Activated CD4-positive, alpha-beta T cell treated with anti-CD3 and anti-CD28 coated beads, Interleukin-2, amount 10 ng/mL, durations not matched to agents 24 days and 14 days (primary cell): ENCODE measurements at places on chromosomes 11 and 22.

DNA sequence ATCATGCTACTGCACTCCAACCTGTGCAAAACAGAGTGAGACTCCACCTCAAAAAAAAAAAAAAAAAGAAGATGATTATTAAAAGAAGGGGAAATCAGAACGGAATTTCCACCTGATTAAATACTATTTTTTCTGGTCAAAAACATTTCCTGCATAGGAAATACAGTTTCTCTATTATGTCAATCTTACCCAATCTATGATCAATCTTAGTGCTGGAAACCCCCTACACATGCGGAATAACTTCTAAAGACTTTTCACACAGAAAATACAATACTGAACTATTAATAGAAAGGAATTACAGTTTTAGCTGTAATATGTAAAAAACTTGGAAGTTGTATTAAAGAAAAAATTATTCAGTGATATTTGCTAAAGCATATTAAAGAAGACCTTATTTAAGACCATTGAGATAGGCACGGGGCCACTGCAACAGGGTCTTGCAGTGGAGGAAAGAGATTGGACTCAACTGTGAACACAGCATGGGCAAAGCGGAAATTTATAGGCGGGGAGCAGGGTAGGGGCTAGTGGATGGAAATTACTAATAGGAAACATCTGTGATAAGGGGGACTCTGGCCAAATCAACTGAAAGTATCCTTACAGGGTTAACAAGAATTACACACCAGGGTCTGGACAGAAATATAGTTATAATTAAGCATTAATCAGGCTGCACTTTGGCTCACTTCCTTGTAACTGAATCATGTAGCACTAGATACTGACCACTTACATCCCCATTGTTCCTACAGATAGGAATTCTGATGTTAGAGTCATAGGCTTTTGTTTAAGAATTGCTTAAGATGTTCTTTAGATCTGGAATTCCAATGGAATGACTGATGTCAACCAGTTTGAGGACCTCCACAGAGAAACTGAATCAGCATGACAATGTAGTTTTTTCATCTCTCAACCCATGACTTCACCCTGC lies 411.5 kb upstream of the DDI1 start:
- no peaks in the 10 kb centered on the region for H3K27me3 ChIP-seq
- DNase-seq, result no peak
- no peak overlapping the region for H3K4me3 ChIP-seq
- no peak overlapping the region for H3K27ac ChIP-seq
- H3K36me3 ChIP-seq, result no peaks in the 10 kb centered on the region

DNA sequence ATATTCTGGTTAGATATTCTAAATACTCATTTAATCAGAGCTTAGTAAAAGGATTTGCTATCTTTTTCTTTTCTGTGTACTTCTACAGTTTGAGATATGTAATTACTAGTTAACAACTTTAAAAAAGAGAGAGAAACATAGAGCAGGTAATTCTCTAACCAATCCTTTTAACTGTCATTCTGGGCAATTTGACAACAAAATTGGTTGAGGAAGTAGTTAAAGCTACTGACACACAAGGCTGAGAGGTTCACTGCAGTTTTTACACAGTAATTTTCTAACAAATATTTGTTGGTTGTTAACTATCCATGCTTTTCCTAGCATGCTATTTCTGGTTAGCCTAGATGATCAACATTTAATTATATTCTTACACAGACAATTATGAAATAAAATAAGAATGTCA lies 3.6 kb downstream of the SOX6 start:
- no peaks in the 10 kb centered on the region for H3K4me1 ChIP-seq
- DNase-seq, result no peak
- no peaks in the 10 kb centered on the region for H3K27me3 ChIP-seq
- H3K4me3 ChIP-seq, result no peak overlapping the region
- H3K36me3 ChIP-seq, result no peaks in the 10 kb centered on the region

- peak; percentile 96 for DNase-seq
- peak overlapping the region; percentile 96 for H3K27ac ChIP-seq
- peak overlapping the region; percentile 96 for H3K4me3 ChIP-seq
- H3K36me3 ChIP-seq, result peaks cover 33% of the 10 kb centered on the region
- no peaks in the 10 kb centered on the region for H3K27me3 ChIP-seq
These were observed 6.4 kb downstream of the SNU13 start for GRCh38 chr22:41682033-41682807.

DNA sequence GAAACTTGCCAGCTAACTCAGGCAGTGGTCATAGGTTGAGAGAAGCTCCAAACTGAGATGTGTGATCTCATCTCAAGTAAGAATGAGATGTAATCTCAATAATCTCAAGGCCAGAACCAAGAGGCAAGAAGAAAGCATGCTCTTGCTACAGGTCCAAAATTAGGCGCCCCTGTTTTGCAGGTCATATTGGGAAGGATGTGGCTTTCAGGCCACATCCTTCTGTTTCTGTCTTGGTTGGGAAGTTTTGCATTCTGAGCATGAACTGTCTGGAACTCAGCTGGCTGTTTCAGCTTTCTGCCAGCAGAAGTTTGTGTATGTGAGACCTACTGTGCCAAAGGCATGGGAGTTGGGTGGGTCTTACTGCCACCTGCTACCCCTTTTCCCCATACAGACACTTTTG lies 67.5 kb upstream of the MS4A8 start:
- no peak for DNase-seq
- peaks cover 4% of the 10 kb centered on the region for H3K27me3 ChIP-seq
- no peak overlapping the region for H3K4me3 ChIP-seq
- no peaks in the 10 kb centered on the region for H3K4me1 ChIP-seq
- H3K27ac ChIP-seq, result no peak overlapping the region
- no peaks in the 10 kb centered on the region for H3K36me3 ChIP-seq

DNA sequence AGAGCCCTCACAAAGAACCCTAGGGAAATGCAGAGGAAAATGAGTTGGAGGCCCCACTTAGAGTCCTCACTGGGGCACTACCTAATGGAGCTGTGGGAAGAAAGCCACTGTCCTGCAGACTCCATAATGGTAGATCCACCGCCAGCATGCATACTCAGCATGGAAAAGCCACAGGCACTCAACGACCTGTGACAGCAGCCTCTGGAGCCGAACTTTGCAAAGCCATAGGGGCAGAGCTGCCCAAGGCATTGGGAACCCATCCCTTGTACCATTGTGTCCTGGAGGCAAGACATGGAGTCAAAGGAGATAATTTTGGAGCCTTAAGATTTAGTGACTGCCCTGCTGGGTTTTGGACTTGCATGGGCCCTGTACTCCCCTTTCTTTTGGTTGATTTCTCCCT lies 18.8 kb downstream of the BBOX1 start:
- H3K4me1 ChIP-seq, result no peaks in the 10 kb centered on the region
- no peaks in the 10 kb centered on the region for H3K36me3 ChIP-seq
- H3K27ac ChIP-seq, result no peak overlapping the region
- H3K27me3 ChIP-seq, result no peaks in the 10 kb centered on the region
- no peak for DNase-seq
- H3K4me3 ChIP-seq, result no peak overlapping the region

DNA sequence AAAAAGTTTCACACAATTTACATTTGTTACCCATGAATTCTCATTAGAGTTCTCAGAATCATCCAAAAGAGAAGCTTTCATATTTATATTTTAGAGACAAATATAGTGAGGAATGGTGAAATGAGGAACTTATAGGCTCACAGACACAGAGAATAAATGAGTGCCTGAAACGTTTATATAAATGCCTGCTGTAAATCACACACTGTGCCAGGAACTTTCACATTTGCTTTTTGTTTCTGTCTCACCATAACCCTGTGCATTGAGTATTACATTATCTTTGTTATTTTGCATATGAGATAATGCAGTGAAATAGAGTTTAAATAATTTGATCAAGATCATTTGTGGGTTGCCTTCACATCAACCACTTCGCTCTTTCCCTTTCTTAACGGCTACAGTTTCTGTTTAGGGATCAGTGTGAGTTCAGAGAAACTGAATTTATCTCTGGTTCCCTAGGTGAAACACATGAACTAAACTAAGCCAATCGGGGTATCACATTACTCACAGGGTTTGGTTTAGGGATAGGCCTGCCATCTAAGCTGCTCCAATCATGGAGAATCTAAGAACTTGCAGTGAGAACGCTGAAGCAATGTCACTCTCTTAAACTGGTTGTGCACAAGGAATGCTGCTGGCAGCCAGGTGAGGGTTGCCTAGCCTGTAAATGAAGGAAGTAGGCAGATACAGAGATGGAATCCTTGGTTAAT lies 1339.2 kb upstream of the TENM4 start:
- DNase-seq, result no peak
- no peaks in the 10 kb centered on the region for H3K4me1 ChIP-seq
- H3K27ac ChIP-seq, result no peak overlapping the region

- H3K27me3 ChIP-seq, result peaks cover 5% of the 10 kb centered on the region
- no peaks in the 10 kb centered on the region for H3K36me3 ChIP-seq
- DNase-seq, result no peak
- no peaks in the 10 kb centered on the region for H3K4me1 ChIP-seq
- H3K27ac ChIP-seq, result no peak overlapping the region
These were observed 24.7 kb downstream of the PC start for GRCh38 chr11:66933531-66933930.

DNA sequence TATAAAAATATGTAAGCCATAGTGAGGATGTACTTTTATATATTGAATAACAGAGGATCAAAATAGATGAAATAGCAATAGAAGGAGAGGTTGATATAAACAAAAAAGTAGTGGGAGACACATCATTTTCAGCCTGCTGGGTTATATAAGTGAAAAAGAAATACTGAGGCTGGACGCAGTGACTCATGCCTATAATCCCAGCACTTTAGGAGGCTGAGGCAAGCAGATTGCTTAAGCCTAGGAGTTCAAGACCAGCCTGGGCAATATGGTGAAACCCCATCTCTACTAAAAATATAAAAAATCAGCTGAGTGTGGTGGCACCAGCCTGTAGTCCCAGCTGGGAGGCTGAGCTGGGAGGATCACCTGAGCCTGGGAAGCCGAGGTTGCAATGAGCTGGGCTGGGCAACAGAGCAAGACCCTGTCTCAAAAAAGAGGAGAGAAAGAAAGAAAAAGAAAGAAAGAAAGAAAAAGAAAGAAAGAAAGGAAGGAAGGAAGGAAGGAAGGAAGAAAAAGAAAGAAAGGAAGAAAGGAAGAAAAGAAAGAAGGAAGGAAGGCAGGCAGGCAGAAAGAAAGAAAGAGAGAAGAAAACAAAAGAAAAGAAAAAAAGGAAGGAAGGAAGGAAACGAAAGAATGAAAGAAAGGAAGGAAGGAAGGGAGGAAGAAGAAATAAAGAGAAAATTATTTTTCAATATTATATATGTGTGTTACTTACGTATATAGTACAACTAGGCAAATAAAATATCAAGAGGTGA lies 7.0 kb upstream of the P2RY2 start:
- no peak overlapping the region for H3K4me3 ChIP-seq
- no peaks in the 10 kb centered on the region for H3K36me3 ChIP-seq
- H3K4me1 ChIP-seq, result no peaks in the 10 kb centered on the region
- no peak overlapping the region for H3K27ac ChIP-seq

- H3K27me3 ChIP-seq, result no peaks in the 10 kb centered on the region
- H3K27ac ChIP-seq, result no peak overlapping the region
- no peaks in the 10 kb centered on the region for H3K4me1 ChIP-seq
- no peak for DNase-seq
These were observed 18.8 kb downstream of the SNX19 start for GRCh38 chr11:130897262-130898182.

DNA sequence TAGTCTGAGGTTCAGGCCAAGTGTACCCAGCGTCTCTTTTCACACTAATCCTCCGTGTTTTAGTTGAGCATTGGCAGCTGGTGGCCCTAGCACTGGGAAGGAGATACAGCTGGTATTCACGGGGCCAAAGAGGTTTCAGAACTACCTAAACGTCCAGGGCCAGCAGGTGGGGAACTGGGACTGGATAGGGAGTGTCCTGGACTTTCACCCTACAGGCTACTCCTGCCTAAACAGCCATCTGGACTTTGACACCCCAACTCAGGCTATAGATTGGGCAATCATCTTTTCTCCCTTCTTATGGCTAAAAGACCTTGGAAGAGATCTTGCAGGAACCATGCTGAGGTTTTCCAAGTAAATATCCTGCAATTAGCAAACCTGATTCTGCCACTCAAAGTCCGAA lies 2.8 kb downstream of the SPON1 start:
- H3K36me3 ChIP-seq, result no peaks in the 10 kb centered on the region
- peaks cover 17% of the 10 kb centered on the region for H3K4me1 ChIP-seq
- no peak overlapping the region for H3K27ac ChIP-seq
- H3K27me3 ChIP-seq, result peaks cover 61% of the 10 kb centered on the region

- H3K27ac ChIP-seq, result no peak overlapping the region
- DNase-seq, result no peak
- H3K4me1 ChIP-seq, result no peaks in the 10 kb centered on the region
- no peak overlapping the region for H3K4me3 ChIP-seq
- peaks cover 4% of the 10 kb centered on the region for H3K27me3 ChIP-seq
These were observed 23.3 kb downstream of the ARHGEF17 start for GRCh38 chr11:73331138-73331916.

DNA sequence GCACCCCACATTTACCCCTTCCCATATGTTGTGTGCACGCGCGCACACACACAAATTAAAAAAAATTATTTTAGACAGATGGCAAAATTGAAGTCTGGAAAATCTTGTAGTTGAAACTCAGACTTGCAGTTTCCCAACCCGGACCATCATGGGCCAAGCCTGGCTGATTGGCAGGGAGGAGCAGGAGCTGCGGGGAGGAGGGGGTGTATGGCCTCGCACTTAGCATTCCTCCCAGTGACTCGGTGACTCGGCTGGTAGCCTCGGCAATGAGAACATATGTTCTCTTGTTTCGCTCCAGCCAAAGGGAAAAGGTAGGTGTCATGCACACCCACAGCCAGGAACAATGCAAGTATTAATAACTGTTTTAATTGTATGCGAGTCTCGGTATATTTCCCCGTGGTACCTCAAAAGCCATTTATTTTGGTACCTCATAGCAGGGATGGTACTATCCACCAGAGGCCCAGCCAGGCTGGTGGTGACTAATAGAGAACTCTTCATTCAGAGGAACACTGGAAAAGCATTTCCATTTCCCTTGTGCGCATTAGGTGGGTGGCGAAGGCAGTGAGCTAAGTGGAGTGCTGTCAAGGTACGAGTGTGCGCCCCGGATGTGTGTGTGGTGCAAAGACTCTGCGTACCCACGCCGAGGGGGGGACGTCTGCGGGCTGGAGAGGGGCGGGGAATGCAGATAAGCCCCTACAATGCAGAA lies 92.5 kb downstream of the DSCAML1 start:
- peaks cover 12% of the 10 kb centered on the region for H3K27me3 ChIP-seq
- H3K36me3 ChIP-seq, result no peaks in the 10 kb centered on the region

- no peak overlapping the region for H3K4me3 ChIP-seq
- no peaks in the 10 kb centered on the region for H3K4me1 ChIP-seq
- DNase-seq, result no peak
- no peaks in the 10 kb centered on the region for H3K36me3 ChIP-seq
These were observed 1330.6 kb downstream of the BRD1 start for GRCh38 chr22:48496987-48497650.

DNA sequence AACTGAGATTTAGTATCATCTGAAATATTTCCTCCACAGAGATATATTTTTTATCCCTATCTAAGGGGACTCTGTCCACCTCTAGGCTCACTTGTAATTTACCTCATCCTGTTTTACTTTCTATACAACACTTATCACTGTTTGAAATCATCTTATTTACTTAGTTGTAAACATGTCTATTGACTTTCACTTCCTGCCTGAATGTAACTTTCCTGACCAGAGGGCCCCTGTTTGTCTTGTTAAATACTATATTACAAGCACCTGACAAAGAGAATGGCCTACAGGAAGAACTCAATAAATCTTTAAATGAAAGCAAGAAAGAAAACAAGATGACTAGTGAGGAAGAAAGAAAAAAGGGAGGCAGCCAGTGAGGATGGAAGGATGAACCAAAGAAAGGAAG lies 1727.5 kb downstream of the LRRC4C start:
- no peaks in the 10 kb centered on the region for H3K36me3 ChIP-seq
- no peak overlapping the region for H3K27ac ChIP-seq
- H3K4me3 ChIP-seq, result no peak overlapping the region
- DNase-seq, result no peak
- H3K27me3 ChIP-seq, result no peaks in the 10 kb centered on the region
